Subcutaneous adipose tissue (tissue), 4 donors: ENCODE measurements at places on chromosomes 7 and 10. TPM values are rescaled to one million over a fixed set of nuclear protein-coding genes. Genes with fewer than 3 reads are reported as not detected.

RASA4B gene
- 4.9 TPM for total RNA-seq

LIPK gene
- not detected for total RNA-seq

PPP1R3C gene
- 7.3 TPM for total RNA-seq

LRRC27 gene
- total RNA-seq = 7.7 TPM

PPP1R17 gene
- total RNA-seq = not detected

CADPS2 gene
- total RNA-seq = 19.1 TPM

CDNF gene
- 6.8 TPM for total RNA-seq

STAG3 gene
- 3.6 TPM for total RNA-seq

OR13A1 gene
- total RNA-seq = not detected

EN2 gene
- not detected for total RNA-seq

FOXP2 gene
- 20.1 TPM for total RNA-seq

C10orf62 gene
- not detected for total RNA-seq

METTL27 gene
- 2.1 TPM for total RNA-seq

BLNK gene
- total RNA-seq = 6.2 TPM
